ENCODE measurements at places on chromosomes 5 and 9.

DNA sequence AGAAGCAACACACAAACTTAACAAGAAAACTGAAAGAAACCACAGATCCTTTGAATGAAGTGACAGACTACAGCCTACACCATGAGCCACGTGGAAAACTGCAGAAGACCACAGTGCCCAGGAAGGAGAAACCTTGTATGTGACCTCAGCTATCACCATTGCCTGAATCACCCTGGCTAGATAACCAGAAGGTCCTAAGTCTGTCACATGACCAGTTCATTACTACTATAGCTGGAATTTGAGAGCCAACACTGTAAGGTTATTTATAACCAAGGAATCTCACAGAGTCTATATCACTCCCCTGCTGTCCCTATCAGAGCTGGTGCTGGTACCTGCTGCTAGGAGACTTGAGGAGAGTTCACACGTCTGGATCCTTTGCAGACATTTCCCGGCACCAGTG lies 90.3 kb upstream of the FBXL17 start:
- DNase-seq: no peak

GRCh38 chr5:137778772-137779564 lies 24.8 kb upstream of the HNRNPA0 start:
- DNase-seq: no peak

DNA sequence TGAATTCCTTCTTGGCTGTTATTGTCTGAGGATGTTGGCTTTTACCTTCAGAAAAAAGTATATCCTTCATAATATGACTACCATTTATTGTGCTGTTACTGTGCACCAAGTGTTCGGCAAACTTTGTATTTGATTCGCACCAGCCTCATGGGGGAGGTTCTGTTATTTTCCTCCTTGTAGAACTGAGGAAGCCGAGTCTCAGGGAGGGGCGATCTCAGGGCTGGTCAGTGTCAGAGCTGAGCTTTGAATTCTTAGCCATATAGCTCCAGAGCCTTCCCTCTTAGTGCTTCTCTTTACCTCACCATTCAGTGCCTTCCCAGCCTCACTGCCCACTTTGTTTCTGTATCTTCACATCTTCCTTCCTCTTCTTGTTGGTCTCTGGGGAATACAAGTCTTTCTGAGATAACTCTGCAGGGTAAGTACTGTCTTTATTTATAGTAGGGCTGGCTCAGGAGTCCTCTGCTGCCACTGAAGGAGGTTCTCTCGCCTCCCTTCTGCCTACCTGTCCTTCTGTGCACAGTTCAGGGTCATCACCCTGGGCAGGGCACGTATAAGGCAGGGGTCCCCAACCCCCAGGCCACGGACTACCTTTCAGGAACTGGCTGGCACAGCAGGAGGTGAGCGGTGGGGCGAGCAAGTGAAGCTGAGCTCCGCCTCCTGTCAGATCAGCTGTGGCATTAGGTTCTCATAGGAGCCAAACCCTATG lies 48.4 kb downstream of the GALNT10 start:
- DNase-seq: no peak

- DNase-seq: no peak
These were observed 301.4 kb downstream of the MLLT3 start for GRCh38 chr9:20320921-20321320.

GRCh38 chr5:139271201-139272027 lies 22.1 kb upstream of the MATR3 start:
- DNase-seq: no peak

- DNase-seq: no peak
These were observed 286.5 kb downstream of the ZNF608 start for GRCh38 chr5:124459984-124460383.

DNA sequence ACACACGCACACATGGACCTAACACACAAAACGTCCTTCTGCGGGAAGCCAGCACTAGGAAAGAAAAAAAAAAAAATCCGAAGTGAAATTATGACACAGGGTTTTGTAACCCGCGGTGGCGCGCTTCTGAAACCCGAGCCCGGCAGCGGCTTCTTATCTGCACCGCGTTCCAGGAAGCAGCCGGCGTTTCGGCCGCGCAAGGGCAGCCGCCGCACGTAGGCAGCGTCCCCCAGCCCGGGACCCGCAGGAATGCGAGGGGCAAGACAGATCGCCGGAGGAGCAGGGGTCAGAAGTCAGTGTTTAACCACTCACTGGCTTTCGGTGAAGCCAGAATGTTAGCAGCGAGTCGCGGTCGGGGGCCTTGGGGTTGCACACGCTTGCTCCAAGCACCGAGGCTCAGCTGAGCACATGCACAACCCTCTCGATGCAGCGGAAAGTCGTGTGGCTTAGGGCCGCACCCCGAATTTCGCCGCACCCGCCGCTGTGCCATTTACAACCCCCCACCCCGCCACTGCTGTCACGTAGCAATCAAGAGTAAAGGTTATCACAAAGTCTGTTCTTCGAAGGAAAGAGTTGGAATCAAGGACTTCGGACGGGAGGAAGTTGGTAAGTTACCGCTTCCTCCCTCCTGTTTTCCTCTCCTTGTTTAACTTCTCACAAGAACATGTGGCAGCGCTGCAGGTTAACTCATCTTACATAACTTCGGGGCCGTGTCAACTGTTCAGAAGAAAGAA lies 167.9 kb downstream of the AUH start:
- peak; percentile 85 for DNase-seq

- DNase-seq: no peak
These were observed 42.9 kb downstream of the UNC5A start for GRCh38 chr5:176853151-176853778.

DNA sequence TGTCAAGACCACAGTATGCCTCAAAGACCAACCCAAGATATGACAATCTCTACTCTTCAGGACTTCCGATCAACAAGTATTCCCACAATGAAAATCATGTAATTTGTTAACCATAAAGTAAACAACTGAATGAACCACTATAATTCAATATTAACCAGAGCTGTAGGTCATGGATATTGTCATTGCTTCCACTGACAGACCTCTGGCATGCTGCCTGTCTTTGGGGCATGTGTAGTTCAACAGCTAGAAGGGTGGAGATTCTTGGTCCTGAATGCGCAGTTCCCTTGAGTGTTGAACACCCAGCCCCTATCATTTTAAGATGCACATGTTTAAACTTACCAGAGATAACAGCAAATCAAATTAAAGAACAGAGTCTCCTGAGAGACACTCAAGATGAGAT lies 283.0 kb downstream of the CEMIP2 start:
- no peak for DNase-seq

DNA sequence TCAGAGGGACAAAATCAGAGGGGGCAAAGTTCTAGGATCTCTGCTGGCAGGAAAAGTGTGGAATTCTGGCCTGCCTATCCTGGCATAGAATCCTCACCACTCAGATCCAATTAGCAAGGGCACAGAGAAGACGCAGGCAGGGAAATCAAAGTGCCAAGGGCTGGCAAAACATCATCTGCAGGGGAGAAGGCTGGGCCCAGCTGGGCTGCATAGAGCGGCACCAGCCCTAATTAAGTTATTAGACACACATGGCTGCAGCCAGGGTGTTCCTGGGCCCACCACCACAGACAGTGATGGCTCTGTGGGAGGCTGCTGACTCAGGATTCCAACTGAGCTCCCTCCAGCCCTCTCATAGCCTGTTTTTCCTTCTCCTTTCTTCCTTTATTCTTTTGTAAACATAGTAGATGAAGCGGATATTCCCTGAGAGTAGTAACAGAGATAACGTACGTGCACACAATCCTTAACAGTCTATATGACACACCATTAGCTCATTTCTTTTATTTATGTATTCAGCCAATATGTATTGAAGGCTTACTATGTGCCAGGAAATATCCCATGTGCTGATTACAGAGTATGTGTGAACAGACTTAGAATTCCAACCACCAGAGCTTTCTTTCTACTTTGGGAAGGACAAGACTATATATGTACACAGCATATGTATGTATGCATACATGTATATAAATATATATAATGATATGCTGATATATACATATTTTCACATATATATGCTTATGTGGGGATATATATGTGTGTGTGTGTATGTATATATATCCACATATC lies 236.1 kb downstream of the ASTN2 start:
- no peak for DNase-seq

DNA sequence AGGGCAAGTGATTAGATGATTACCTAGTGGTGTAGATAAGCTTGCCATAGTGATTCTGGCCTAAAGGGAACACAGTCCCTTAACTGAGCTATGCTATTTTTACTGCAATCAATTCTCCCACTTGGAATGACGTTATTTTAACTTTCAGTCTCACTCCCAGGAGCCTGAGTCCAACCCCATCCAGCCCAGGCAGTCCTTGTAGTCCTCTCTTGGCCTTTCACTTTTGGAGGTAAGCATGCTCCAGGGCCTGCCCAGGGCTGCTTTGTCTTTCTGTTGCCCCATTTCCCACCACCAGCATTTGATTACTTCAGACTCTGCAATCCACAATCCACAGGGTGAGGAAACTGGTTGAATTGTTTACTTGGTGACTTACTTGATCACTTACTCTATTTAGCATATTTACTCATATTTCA lies 233.0 kb downstream of the CD180 start:
- DNase-seq: no peak

DNA sequence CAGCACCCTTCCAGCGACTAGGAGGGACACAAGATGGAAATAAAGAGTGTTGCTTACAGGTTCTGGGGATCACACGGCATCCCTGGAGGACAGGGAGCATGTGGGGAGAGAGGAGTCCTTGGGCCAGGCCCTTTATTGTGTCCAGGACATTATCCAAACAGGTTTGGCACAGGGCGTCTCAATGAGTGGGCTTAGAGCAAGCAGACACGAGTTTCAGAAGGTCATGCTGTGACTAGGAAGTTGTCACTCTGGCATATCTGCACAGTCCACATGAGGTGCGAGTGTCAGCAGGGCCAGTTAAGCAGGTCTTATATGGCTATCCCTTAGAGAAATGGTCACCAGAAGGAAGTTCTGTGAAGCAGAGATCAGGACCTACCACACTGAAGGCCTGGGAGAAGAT lies 174.5 kb upstream of the OTULINL start:
- DNase-seq: no peak

GRCh38 chr9:125238915-125239446 lies 2.2 kb downstream of the HSPA5 start:
- DNase-seq: no peak

DNA sequence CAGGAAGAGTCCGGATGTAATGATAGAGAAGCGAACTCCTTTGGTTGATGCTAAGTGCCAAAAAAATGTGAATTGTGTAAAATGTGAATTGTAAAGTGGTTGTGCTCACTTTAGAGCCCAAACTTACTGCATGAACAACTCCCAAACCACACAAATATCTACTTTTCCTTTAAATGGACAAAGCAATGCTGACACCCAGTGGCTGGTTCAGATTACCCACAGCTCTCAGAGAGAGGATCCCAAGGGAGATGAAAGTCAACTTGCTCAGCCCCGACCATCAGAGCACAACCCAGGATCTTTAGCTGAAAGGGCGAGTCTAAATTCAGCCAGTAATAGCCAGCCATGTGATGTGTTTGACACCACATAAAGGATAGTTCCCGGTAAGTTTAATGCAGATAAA lies 133.7 kb downstream of the NMUR2 start:
- no peak for DNase-seq

DNA sequence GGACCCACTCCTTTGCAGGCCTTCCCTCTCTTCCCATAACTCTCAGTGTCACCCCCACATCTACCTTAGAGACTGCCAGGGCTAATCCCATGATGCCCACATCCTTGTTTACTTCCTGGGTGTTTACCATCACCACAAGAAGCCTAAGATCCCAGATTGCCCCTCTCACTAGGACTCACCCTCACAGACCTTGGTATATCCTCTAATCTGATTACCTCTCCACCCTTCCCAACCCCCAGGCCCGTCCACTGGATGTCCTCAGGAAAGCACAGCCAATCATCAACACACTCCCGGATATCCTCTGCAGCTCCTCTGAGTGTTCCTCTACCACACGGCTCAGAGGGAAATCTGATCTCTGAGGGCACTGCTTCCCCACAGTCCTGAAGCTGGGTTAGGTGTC lies 91.0 kb downstream of the FOXD1 start:
- no peak for DNase-seq

GRCh38 chr5:76210946-76211345 lies 127.8 kb downstream of the SV2C start:
- DNase-seq: no peak

DNA sequence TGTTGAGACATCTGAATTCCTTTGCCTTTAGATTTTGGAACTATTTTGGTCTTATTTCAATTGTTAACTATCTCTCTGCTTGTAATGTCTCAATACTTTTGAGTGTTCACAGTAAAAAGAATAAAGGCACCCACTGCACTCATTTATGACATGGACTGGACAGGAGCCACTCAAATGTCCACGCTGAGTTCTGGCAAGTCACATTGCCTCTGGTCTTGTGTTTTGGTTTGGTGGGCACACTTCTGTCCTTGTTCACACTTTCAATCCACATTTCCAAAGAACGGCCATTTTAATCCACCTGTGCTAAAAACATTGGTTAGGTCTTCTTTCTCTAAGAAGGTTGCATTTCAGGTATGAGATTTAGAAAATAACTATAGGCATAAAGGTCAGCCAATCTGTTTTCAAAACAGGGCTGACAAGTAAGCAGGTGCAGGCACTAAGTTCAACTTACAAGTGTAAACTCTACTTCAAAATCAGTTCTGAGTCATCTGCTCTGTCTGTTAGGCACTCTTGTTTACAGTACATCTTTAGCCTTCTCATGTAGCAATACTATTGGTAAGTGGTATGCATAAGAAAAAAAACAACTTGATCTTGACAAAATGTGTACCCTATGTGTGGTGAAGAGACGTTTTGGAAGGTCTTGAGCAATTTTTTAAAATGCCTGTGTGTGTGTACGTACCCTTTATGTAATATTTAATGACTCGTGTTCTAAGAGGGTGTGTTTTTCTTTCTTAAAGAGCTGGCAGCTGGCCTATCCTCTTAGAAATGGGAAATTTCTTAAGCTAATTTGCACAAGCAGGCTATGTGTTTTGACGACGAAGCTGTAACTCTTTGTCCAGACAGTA lies 31.5 kb upstream of the ZFAND5 start:
- DNase-seq: no peak

DNA sequence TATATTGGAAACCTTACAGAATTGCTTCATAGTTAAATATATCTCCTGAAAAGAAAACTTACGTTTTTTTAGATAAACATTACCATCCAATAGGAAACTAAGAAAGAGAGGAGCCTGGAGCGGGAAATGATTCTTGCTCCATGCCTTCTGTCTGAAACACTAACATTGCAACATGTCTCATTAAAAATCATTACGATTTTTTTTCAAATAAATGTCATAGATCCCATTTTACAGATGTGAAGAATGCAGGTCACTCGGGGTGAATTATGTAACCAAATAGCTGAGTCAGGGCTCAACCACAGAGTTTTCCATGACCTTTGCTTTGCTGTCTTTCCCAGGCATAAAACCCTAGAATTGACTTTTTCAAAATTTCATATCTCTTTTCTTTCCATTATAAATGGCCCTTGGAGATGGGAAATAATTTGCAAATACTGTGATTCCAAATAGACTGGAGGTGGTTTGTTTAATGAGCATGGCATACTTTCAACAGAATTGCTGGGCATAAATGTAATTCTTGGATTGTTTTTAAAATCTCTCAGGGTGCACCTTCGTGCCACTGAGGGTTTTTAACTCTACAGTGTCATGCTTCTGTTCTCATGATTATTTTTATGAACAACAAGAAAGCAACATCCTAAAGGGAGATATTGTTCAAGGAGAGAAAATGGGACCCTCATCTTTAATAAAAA lies 302.8 kb downstream of the EBF1 start:
- no peak for DNase-seq

All from stimulated activated CD4-positive, alpha-beta T cell treated with anti-CD3 and anti-CD28 coated beads, Interleukin-4, amount 100 ng/mL, for 24 hours (primary cell).